Neural progenitor cell (in vitro differentiated cells): ENCODE measurements at places on chromosomes 2 and 18. TPM values are rescaled to one million over a fixed set of nuclear protein-coding genes. Genes with fewer than 3 reads are reported as not detected.
A peak's percentile ranks its signal among the peaks of the same experiment; 100 is the strongest.

ANKRD29 gene
- 0.65 and 0.81 TPM in 2 replicates for total RNA-seq

DNA sequence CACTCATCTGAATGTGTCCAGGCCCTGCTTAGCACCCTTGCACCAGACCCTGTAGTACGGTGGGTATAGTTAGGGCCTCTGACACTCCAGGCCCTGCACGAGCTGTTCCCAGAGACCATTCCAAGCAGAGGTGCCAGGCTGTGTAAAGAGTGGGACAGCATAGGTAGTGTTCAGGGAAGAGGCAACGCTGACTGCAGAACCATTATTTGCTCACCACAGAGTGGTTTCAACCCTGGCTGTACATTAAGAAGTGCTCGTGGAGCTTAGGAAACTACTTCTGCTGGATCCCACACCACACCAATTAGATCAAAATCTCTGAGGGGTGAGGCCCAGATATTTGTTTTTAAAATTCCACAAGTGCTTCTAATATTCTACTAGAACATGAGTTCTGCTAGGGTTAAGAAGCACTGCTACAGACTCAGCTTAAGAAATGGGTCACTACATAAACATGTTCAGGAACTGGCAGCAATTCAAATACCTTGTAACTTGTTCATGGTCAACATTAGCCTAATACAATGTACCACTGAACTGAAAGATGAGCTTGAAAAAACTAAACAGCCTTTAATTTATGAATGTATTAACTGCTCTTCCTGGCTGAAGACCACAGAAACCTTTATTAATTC is 183.0 kb downstream of the MYO5B start:
- H3K36me3 ChIP-seq, result no peaks in the 10 kb centered on the region
- H3K4me3 ChIP-seq, result no peak overlapping the region
- H3K27me3 ChIP-seq, result no peaks in the 10 kb centered on the region
- H3K27ac ChIP-seq, result no peak overlapping the region
- no peaks in the 10 kb centered on the region for H3K4me1 ChIP-seq

LRATD1 gene
- total RNA-seq, result 1.9 and 2.9 TPM in 2 replicates

CYBRD1 gene
- total RNA-seq, result 5.8 and 11.1 TPM in 2 replicates

DNA sequence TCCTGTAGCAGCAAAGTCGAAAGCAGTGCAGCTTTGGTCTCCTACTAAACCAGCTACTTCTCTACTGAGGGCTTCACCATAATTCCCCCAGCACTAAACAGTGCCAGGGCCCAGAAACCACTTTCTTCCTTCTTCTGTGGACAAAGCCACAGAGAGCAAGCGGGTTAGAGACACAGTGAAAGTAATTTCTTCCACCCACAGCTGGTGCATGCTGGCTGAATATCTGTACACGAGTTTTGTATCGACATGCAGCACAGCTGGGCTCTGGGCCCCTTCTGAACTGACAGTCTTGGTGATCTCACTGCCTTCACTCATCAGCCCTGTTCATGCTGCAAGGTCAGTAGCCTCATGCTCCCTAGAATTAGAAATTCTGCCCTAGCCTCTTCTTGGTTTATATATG is 74.0 kb upstream of the SULT1C3 start:
- H3K4me1 ChIP-seq, result peaks cover 3% of the 10 kb centered on the region
- no peak overlapping the region for H3K27ac ChIP-seq
- H3K36me3 ChIP-seq, result no peaks in the 10 kb centered on the region
- H3K27me3 ChIP-seq, result no peaks in the 10 kb centered on the region
- no peak for DNase-seq
- no peak overlapping the region for H3K4me3 ChIP-seq

GRCh38 chr2:172079838-172080640 is 5.3 kb upstream of the DLX1 start:
- peaks cover 7% of the 10 kb centered on the region for H3K4me1 ChIP-seq
- peaks cover 100% of the 10 kb centered on the region for H3K27me3 ChIP-seq
- H3K36me3 ChIP-seq, result no peaks in the 10 kb centered on the region
- DNase-seq, result peak; percentile 38
- no peak overlapping the region for H3K4me3 ChIP-seq
- no peak overlapping the region for H3K27ac ChIP-seq
